ENCODE measurements at places on chromosomes 6 and 20.

- H3K27ac ChIP-seq: peak overlapping the region; percentile 6
- peaks cover 48% of the 10 kb centered on the region for H3K27me3 ChIP-seq
These were observed 18.2 kb downstream of the GPX5 start for GRCh38 chr6:28543651-28544610.

DNA sequence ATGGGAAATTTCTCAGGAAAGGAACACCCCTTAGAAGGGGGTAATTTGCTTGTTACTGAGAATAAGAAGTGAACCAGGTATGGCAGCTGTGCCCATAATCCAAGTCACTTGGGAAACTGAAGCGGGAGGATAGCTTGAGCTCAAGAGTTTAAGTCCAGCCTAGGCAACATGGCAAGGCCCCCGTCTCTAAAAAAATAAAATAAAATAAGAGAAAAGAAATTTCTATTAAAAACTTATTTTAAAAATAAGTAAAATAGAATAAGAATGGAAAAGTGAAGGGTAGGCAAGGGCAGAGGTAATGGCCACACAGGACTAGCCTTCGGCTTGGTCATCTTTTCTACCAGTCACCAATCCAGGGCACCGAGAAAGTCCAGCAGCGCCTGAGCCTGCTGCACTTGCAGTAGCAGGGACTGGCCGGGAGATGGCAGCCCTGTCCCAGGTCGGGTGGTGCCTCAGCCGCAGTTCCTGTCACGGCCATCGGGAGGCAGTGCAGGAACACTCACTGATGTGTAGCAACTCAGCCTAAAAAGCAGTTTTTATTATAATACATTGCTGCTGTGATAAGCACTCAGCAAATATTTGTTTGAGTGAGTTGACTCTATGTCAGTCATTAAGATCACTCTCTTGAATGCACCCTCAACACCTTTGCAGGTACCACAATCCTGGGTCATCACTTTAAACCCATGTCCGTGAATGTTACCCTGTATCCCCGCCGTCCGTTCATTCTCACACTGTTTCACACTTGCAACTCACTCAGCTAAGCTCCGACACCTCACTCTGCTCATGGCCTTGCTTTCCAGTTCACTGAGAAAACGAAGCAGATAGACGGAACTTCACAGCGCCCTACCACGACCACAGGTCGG, 23.2 kb upstream of the GCM1 start:
- H3K4me1 ChIP-seq: no peaks in the 10 kb centered on the region
- H3K27me3 ChIP-seq: peaks cover 8% of the 10 kb centered on the region
- H3K4me3 ChIP-seq: no peak overlapping the region
- peak; percentile 91 for DNase-seq
- H3K27ac ChIP-seq: no peak overlapping the region

- no peaks in the 10 kb centered on the region for H3K27me3 ChIP-seq
- H3K4me1 ChIP-seq: no peaks in the 10 kb centered on the region
- DNase-seq: no peak
These were observed 88.6 kb downstream of the PDE10A start for GRCh38 chr6:165574220-165575157.

DNA sequence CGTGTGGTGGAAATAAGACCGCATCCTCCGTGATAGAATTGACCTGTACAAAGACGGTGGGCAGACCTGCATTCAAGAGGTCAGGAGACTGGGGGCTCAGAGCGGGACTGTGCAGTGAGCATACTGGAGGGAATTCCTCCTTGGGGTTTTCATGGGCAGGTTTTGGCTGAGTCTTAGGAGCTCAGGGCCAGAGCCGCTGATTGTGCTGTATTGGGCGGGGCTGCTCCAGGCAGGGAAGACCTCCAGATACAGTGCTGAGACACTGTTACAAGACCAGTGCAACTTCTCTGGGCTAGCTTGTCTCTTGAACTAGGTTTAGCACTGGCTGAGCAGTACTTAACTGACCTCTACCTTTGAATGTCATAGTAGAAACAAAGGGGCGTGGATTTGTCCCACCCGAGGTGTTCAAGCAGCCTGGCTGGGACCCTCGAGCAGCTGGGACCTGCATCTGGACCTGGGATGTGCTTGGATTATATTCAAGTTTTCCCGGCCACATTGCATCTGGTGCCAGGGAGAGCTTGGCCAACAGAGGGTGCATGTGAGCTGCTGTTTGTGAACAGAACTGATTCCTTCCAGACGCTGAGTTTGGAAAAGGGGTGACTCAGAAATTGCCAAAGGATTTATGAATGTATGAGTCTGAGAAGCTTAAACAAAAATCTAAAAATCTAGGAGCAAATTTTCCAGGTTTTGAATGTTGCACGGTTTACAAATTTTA, 33.4 kb upstream of the SLC22A1 start:
- H3K27me3 ChIP-seq: no peaks in the 10 kb centered on the region
- H3K36me3 ChIP-seq: peaks cover 67% of the 10 kb centered on the region
- H3K4me1 ChIP-seq: peaks cover 11% of the 10 kb centered on the region
- H3K4me3 ChIP-seq: no peak overlapping the region
- H3K27ac ChIP-seq: no peak overlapping the region

DNA sequence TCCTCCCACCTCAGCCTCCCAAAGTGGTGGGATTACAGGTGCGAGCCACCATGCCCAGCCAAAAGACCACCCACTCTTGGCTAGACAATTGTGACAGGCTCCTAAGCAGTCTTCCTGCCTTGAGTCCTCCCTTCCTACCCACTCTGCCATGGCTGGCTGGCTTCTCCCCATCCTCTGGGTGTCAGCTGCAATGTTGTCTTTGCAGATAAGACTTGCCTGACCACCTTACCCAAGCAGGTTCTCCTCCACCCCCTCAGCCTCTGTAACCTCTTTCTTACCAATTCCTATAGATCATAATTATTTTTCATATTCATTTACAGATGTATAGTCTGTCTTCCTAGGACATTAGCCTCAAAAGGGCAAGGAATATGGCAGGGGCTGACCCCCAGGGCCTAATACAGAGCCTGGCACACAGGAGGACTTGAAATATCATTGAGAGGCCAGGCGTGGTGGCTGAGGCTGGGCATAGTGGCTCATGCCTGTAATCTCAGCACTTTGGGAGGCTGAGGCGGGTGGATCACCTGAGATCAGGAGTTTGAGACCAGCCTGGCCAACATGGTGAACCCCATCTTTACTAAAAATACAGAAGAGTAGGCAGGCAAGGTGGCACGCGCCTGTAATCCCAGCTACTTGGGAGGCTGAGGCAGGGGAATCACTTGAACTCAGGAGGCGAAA, 28.7 kb upstream of the SPAG4 start:
- H3K4me3 ChIP-seq: no peak overlapping the region
- H3K4me1 ChIP-seq: no peaks in the 10 kb centered on the region
- H3K27me3 ChIP-seq: peaks cover 15% of the 10 kb centered on the region
- H3K36me3 ChIP-seq: no peaks in the 10 kb centered on the region

DNA sequence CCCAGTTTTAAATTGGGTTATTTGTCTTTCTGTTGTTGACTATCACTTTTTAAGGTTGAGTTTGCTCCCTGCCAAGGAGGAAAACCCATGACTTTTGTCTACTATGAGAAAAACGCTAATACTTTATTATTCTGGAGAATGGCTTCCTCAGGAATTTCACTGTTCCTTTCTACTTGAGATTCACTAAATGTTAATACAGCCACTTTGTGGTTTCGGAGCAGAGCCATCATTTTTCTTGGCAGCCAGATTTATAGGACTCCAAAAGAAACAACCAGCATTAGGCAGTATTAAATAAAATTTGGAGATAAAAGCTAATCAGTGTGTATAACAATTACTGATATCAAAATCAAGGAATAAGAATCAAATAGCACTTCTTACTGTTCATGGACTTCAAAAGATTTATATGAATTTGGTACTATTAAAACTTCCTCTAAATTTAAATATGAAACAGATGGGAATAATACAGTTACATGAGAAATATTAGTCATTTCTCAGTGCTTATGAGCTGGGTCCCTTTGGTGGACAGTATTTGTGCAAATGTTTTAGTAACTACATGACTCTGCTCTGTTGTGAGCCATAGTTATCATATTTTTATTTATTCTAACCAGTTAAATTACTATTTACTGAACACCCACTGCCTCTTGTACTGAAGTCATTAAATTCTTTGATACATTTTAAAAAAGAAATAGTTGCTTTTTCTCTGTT, 64.1 kb upstream of the FBXO30 start:
- H3K27ac ChIP-seq: no peak overlapping the region
- no peak for DNase-seq
- H3K4me1 ChIP-seq: no peaks in the 10 kb centered on the region
- no peaks in the 10 kb centered on the region for H3K27me3 ChIP-seq
- no peak overlapping the region for H3K4me3 ChIP-seq

DNA sequence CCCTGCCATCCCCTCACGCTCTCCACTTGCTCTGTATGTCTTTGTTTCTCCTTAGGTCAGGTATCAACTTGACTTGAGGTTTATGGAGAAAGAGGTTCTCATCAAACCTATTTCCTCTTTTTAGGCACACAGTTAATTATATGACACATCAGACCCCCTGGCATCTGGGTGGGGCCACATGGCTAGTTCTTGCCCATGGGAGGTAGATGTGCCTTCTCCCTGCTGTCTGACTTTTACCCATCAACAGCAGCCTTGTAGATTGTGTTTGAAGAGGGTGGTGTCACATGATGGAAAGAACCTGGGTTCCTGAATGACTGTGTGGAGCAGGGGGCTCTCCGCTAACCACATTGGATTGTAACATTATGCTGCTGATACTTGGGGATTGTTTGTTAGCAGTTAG, 7.2 kb upstream of the UQCC2 start:
- DNase-seq: no peak
- peaks cover 3% of the 10 kb centered on the region for H3K4me1 ChIP-seq
- H3K27me3 ChIP-seq: peaks cover 58% of the 10 kb centered on the region
- no peak overlapping the region for H3K27ac ChIP-seq
- H3K36me3 ChIP-seq: no peaks in the 10 kb centered on the region

DNA sequence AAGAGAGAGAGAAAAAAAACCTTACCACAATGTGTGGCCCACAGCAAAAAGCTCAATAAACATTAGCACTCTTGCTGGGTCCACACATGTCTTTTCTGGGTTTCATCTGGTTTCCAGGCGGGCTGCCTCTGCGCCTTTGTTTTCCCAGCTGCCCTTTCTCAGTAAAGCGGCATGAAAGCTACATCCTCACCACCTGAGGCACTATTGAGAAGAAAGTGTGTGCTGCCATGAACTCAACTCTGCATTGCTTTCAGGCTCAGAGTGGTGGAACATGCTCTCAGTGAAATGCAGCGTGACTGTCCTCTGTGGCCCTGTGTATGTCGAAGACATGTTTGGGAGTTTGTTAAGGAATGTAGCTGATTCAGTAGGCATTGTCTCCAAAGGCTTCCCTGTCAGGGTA, 102.3 kb downstream of the LYRM2 start:
- no peak overlapping the region for H3K4me3 ChIP-seq
- H3K36me3 ChIP-seq: no peaks in the 10 kb centered on the region
- H3K4me1 ChIP-seq: no peaks in the 10 kb centered on the region
- no peak for DNase-seq
- H3K27ac ChIP-seq: no peak overlapping the region
